ENCODE measurements at places on chromosomes 16 and 17.

DNA sequence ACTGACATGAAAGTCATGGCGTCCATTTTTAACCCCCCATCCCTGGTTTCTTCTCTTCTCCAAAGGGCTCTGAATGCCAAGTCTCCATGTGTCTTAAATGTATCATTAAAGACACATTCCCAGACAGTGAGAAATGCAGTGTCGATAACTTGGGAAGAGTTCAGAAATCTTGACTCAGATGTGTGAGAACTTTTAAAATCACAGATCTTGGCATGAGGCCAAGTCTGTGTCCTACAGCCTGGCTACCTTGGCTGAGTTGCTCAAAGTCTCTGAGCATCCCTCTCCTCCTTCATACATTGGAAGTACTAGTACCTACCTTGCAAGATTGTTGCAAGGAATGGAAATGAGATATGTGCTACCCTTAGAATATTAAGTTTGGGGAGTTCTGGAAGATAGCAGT, 1046.5 kb upstream of the RBFOX1 start:
- no peak for DNase-seq

- DNase-seq, result no peak
These were observed 85.2 kb downstream of the SPAG9 start for GRCh38 chr17:51035431-51035830.

- no peak for DNase-seq
These were observed 5.6 kb downstream of the RFNG start for GRCh38 chr17:82045936-82046484.

DNA sequence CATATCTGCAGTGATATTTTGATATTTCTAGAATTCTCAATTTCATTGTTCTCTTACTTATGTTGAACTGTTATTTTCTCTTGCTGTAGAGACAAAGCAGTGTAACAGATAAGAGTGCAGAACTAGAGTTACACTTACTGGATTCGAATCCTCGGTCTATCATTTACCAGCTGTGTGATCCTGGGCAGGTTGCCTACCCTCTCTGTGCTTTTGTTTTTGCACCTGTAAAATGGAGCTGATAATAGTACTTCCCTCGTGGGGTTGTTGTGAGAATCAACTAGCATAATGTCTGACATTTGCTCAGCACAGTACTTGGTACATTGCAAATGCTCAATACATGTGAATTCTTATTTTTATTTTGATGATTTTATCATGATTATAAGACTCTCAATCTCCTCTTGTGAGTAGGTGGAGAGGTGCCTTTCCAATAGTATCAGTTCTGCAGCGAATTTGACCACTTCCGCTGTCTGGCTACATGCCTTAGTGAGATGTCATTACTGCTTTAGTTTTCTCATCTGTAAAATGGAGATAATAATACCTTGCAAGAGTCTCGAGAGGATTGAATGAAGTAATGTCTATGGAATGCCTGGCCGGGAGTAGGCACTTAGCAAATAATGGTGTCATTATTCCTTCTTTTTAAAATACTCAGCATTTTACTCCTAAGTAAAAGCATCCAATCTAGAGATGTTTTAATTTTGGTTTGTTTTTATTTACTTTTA, 312.2 kb upstream of the MAF start:
- no peak for DNase-seq

- no peak for DNase-seq
These were observed 7.6 kb downstream of the SLC25A10 start for GRCh38 chr17:81719410-81720266.

DNA sequence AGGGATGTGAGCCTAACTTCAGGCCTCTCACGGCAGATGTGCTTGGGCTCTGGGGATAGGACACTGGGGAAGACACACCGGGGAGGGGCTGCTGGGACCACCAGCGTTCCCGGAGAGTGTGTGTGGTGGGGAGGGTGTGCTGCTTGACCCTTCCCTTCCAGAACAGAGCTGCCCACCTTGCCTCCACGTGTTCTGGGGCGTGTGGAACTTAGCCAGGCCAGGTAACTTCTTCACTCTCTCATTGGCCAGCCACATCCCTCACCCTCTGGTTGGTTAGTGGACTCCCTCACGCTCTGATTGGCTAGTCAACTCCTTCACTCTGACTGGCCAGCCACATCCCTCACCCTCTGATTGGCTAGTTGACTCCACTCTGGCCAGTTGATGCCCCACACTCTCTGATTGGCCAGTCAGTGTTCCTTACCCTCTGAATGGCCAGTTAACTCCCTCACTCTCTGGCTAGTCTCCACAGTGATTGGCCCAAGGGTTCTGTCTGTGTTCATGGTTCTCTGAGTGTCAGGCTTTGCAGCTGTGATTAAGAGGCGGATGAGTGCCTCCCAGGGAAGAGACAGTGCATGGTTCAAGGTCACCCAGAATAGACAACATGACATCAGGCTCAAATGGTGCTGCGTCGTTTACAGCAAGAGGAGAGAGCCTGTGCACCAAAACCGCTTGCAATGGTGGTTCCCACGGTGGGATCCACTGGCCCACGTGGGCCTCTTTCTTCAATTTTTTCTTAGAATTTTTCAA, 10.0 kb downstream of the TMEM235 start:
- DNase-seq, result no peak

DNA sequence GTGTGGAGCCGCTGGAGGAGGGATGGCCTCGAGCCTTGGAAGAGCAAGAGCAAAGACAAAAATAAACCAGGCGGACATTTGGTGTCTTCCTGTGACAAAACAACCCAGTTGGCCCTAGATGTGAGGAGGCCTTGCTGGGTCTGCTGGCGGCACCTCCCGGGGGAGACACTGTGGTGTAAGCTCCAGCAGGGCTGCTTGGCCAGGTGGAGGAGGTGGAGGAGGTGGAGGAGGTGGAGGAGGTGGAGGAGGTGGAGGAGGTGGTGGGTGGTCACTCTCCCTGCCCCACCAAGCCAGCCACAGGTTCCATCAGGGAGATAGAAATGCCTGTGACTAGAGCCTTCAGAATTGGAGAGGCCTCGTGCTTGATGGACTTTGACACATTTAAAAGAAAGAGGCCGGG, 32.1 kb downstream of the DBNDD1 start:
- DNase-seq, result no peak

- no peak for DNase-seq
These were observed 85.0 kb upstream of the CHMP6 start for GRCh38 chr17:80906364-80907259.

DNA sequence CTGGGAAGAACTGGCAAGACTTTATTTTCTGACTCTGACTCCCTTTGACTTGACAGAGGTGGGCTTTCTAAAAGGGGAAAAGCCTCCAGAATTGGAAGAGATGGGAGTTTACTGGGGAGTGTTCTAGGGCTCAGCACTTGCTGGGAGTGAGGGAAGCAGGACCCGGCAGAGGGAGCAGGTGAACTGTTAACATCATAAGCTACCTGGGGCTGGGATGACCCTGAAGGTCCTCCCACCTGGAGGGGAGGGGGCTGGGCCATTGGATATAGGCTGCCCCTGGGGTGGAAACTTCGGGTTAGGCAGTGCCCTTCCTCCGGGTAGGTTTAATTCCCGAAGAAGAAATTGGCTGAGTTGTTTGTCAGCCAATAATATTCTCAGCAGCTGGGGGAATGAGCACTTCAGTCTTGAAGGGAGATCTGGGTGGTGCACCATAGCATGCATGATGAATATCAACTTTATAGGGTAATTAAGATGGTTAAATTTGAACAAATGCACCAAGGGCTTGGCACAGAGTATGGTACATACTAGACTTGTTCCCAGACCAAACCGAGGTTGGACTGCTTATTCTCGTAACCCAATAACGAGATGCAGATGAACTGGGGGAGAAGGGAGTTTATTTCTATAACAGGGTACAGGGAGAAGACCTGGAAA, 337.0 kb downstream of the HAPSTR1 start:
- DNase-seq, result no peak

DNA sequence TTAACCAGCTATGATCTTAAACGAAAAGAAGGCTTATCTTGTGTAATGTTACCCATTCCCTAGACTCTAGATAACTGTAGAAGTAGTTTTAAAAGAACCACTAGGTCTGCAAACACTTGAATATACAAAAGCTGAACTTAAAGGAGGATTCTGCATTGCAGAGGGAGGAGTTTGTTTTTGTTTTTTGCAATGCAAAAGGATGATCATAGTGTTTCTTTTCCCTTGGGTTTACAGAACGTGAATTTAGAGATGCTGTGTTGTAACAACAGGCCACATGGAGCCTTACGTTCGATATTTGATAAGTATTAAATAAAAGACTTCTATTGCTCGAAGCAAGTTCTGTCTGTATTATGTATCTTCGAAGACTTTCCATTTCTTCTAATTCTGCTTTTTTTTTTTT, 77.6 kb downstream of the CHD9 start:
- DNase-seq, result no peak

GRCh38 chr17:55040611-55041010, 72.0 kb downstream of the STXBP4 start:
- no peak for DNase-seq

- DNase-seq, result no peak
These were observed 38.6 kb upstream of the ZCCHC14 start for GRCh38 chr16:87531418-87531817.

DNA sequence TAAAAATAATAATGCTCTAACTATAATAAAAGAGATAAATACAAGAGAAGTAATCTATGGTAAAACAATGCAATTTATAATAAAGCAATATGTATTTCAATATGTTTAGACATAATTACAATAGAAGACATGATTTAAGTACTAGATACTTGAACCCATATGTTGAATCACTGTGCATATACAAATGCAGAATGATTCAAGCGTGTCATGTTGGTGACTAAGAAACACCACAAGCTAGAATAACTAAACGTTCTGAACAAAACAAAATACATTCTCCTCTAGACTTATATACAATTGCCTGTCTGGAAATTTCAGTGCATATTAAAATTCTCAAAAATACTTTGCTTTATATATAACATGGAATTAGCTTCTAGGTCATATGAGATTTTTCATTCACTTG, 11.2 kb downstream of the TADA2A start:
- no peak for DNase-seq

GRCh38 chr16:19382887-19383816, 34.5 kb upstream of the TMC5 start:
- DNase-seq, result no peak

Measured in stimulated activated CD4-positive, alpha-beta T cell treated with anti-CD3 and anti-CD28 coated beads, TNF-alpha, amount 100 ng/mL, for 48 hours (primary cell).